Fibroblast of lung (primary cell): ENCODE measurements at places on chromosomes 4 and X. TPM values are rescaled to one million over a fixed set of nuclear protein-coding genes. Genes with fewer than 3 reads are reported as not detected.

- DNase-seq: no peak
These were observed 15.3 kb upstream of the HPRT1 start for GRCh38 chrX:134444681-134445080.

DNA sequence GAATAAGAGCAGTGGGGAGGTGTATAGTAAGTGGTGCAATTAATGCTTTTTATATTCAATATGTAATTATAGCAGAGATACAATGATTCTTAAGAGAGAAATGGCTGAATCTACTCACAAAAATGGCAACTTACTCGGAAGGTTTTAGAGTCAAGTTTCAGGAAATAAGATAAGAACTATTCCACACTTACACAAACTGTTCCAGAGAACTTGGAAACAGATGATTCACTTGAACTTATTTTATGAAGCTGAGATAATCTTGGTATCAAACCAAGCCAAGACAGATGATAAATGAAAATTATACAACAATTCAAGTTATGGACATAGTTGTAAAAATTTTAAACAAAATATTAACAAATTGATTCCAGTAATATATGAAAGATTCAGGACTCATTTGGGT is 311.3 kb upstream of the HS3ST1 start:
- DNase-seq: peak; percentile 63

DNA sequence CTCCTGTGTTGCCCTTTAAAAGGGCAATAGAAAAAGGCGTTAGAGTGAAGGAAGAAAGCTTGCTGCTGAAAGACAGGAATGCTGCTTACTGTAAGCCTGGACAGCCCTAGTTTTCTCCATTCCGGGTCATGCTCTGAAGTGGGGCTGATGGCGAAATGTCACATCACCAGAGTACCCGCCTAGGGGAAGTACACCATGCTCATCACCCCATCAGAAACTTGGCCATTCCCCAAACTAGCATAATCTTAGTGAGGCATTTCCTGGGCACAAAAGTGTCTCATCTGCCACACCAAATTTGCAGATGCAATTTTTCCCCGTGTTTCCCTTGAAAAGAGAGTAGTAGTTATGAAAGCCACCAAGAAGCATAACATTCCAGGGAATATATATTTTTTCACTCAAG is 47.8 kb upstream of the CAMK2D start:
- peak; percentile 15 for DNase-seq

The TSC22D3 gene
- 32.4 and 51.5 TPM in 2 replicates for total RNA-seq

The STATH gene
- total RNA-seq: not detected in 2 replicates

The VEGFD gene
- 2.0 and 2.1 TPM in 2 replicates for total RNA-seq

The OTUD6A gene
- total RNA-seq: not detected in 2 replicates

The USP17L20 gene
- not detected in 2 replicates for total RNA-seq

The LUZP4 gene
- not detected in 2 replicates for total RNA-seq
